SK-N-SH (cell line): ENCODE measurements at places on chromosomes 2 and 18.

DNA sequence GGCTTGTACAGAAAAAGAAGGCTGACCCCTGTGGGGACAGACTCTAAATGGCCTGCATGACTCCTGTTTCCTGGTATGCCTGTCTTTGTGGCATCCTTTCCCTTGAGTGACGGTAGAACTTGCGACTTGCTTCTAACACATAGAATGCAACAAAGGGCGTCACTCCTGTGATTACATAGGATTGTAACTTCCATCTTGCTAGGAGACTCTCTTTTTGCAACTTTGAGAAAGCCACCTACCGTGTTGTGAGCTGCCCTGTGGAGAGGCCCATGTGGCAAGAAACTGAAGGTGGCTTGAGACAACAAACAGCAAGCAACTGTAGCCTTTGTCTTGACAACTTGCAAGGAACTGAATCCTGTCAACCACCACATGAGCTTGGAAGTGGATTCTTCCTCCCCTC, 46.5 kb downstream of the THNSL2 start:
- no peaks in the 10 kb centered on the region for H3K27me3 ChIP-seq
- H3K4me3 ChIP-seq, result no peak overlapping the region
- H3K36me3 ChIP-seq, result no peaks in the 10 kb centered on the region

GRCh38 chr18:22228976-22229375, 59.6 kb downstream of the GATA6 start:
- no peak overlapping the region for H3K27ac ChIP-seq
- DNase-seq, result no peak
- no peaks in the 10 kb centered on the region for H3K36me3 ChIP-seq
- H3K4me1 ChIP-seq, result no peaks in the 10 kb centered on the region
- peaks cover 8% of the 10 kb centered on the region; the same call in 1 of the 2 replicates for H3K27me3 ChIP-seq

- no peak for DNase-seq
- 0 out of 2 replicates have a peak, but pooled peaks cover 7% of the 10 kb centered on the region for H3K4me1 ChIP-seq
- H3K27ac ChIP-seq, result no peak overlapping the region
- no peak overlapping the region for H3K4me3 ChIP-seq
- no peaks in the 10 kb centered on the region for H3K36me3 ChIP-seq
Measured at GRCh38 chr18:56289381-56289780, 349.0 kb downstream of the TXNL1 start.

DNA sequence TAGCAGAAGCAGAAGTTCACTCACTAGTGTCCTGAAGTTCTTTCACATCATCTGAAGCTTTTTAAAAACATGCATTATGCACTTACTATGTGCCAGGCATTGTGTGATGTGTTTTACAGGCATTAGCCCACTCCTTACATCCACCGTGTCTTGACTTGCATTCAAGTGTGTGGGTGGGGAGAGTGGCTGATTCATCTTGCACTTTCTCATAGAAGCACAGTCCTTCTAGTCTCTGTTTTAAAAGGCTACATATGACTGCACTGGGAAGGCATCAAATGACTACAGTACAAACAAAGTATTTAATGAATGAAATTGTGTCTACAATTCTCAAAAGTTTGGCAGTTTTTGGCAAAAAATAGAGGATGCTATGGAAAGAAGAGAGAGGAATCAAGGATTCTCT, 21.6 kb upstream of the DSC3 start:
- no peaks in the 10 kb centered on the region for H3K36me3 ChIP-seq
- DNase-seq, result no peak
- H3K4me1 ChIP-seq, result no peaks in the 10 kb centered on the region
- no peak overlapping the region for H3K27ac ChIP-seq
- no peaks in the 10 kb centered on the region for H3K27me3 ChIP-seq

GRCh38 chr18:51953521-51953920, 386.5 kb upstream of the DCC start:
- no peak overlapping the region for H3K27ac ChIP-seq
- H3K4me1 ChIP-seq, result no peaks in the 10 kb centered on the region
- no peak overlapping the region for H3K4me3 ChIP-seq
- no peaks in the 10 kb centered on the region for H3K27me3 ChIP-seq

DNA sequence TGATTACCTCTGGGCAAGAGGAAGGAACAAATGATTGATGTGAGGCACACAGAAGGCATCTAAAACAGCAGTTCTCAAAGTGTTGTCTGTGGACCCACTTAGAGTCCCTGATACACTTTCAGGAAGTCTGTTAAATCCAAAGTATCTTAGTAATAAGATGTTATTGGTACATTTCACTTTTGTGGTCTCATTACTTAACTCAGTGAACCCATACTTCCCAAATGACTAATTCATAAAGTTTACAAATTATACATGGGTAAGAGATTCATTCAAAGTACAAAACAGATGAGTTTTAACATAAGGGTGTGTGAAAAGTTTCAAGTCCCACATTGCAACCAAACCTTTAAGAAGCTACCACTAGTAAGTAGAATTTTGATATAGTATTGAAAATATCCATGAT, 440.5 kb downstream of the NUP35 start:
- no peak for DNase-seq
- H3K36me3 ChIP-seq, result no peaks in the 10 kb centered on the region
- no peak overlapping the region for H3K4me3 ChIP-seq
- H3K27me3 ChIP-seq, result no peaks in the 10 kb centered on the region
- H3K4me1 ChIP-seq, result no peaks in the 10 kb centered on the region

DNA sequence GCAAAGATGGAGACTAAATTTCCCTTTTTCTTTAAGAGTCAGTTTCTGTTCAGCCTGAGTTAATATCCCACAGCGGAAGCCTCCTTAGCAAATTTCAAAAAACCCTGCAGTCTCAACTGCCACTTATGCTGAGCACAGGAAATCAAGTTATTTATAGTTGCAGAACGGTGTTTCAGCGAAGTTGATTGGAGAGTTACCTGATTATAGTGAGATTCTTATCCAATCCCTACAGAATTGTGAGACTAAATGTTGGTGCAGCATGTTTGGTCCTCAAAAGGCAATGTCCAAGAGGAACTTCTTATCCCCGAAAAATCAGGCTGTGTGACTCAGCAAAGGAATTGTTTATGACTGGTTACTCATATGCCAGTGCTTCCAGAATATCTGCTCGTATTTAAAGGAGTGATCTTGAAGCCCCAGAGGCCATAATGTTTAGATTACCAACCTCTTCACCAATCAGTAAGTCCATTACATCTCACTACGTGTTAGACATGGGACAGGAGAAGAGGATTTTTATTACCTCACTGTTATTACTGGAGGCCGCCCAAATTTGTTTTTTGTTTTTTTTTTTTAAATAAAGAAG, 67.9 kb downstream of the LRRFIP1 start:
- H3K36me3 ChIP-seq, result no peaks in the 10 kb centered on the region
- no peaks in the 10 kb centered on the region for H3K27me3 ChIP-seq
- H3K4me3 ChIP-seq, result peak overlapping the region; percentile 82
- DNase-seq, result no peak
- H3K4me1 ChIP-seq, result peaks cover 54% of the 10 kb centered on the region

DNA sequence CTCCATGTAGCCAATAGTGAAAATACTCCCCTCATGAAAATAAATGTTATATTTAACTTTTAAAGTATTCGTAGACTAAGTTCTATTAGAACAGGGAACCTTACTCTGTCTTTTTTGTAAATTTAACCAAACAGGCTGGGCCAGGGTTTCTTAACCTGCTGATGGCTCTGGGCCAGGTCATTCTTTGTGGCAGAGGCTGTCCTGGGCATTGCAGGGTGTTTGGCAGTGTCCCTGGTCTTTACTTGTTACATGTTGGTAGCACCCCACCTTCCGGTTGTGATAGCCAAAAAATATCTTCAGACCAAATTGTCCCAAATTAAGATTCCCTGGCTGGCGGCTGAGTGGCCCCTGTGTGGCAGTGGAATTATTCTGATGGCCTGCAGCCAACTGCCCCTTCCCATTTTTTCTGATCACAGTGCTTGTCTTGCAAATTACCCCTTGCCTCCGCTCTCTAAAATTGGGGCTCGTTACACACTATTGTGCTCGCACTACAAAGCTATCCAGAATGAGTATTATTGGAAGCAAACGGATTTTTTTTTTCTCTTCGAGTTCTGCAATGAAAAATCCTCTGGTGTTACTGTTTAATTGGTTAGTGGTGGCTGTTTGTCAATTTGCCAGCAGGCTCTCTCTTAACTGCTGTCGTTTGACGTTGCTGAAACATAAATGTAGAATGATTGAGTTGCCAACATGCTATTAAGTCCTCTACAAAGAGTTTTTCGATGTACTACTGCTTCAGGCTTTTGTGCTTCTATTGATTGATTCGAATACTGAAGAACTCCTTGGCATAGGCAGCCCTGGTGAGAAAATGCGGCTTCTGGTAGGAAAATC, 216.9 kb downstream of the SH3RF3 start:
- H3K36me3 ChIP-seq, result no peaks in the 10 kb centered on the region
- peaks cover 19% of the 10 kb centered on the region for H3K4me1 ChIP-seq
- H3K27ac ChIP-seq, result no peak overlapping the region
- H3K27me3 ChIP-seq, result no peaks in the 10 kb centered on the region
- no peak overlapping the region for H3K4me3 ChIP-seq
- no peak for DNase-seq

- no peaks in the 10 kb centered on the region for H3K36me3 ChIP-seq
- no peak overlapping the region for H3K27ac ChIP-seq
- no peak for DNase-seq
- H3K4me1 ChIP-seq, result peaks cover 14% of the 10 kb centered on the region
Measured at GRCh38 chr2:37918742-37919186, 6.3 kb upstream of the RMDN2 start.

DNA sequence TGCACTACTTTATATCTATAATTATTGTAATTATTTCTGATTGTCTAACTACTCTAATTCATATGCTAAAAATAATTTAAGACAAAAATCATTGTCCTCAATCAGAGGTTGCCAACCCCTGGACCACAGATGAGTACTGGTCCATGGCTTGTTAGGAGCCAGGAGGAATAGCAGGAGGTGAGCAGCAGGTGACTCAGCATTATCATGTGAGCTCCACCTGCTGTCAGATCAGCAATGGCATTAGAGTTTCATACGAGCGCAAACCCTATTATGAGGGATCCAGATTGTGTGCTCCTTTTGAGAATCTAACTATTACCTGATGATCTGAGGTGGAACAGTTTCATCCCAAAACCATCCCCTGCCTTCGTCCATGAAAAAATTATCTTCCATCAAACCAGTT, 1434.4 kb downstream of the LRP1B start:
- H3K36me3 ChIP-seq, result no peaks in the 10 kb centered on the region
- H3K4me1 ChIP-seq, result no peaks in the 10 kb centered on the region
- no peak for DNase-seq
- H3K4me3 ChIP-seq, result no peak overlapping the region
- H3K27ac ChIP-seq, result no peak overlapping the region

DNA sequence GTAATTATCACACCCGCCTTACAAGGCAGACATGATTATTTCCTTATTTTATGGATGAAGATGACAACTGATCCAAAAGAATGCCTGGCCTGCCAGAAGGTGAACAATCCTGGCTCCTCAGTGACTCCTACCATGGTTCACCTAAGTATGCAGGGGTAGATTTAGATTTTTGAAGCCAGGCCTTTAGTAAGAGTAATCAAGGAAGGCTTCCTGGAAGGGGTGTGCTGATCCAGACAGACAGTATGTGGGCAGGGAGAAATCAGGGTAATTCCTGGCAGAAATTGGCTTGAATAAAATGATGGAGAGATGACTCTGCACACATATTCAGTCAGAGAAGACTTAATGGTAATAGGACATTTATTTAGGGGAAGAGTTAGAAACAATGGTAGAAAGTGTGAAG, 637.7 kb upstream of the FANCL start:
- H3K27ac ChIP-seq, result no peak overlapping the region
- no peak overlapping the region for H3K4me3 ChIP-seq
- H3K27me3 ChIP-seq, result no peaks in the 10 kb centered on the region
- no peaks in the 10 kb centered on the region for H3K4me1 ChIP-seq
- no peak for DNase-seq

DNA sequence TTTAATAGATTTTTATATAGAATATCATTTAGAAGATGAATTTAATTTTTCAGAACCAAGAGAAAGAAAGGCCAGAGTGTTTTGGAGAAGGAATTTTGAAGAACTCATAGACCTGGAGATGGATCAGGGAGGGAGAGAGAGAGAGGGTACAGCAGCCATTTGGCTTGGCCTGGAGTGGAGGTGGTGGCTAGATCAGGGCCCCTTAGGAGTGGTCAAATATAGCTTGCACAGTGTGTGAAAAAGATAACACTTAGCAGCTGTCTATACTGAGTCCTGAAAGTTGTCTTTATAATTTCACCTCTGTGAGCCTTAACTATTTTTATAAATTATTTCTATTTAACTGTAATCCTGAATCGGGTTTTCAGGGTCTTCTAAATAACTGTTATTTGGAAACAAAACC, 38.8 kb upstream of the ACYP2 start:
- no peaks in the 10 kb centered on the region for H3K36me3 ChIP-seq
- no peaks in the 10 kb centered on the region for H3K4me1 ChIP-seq
- no peak overlapping the region for H3K4me3 ChIP-seq
- no peak for DNase-seq
- no peaks in the 10 kb centered on the region for H3K27me3 ChIP-seq

GRCh38 chr2:30463535-30463934, 16.5 kb downstream of the LCLAT1 start:
- H3K4me3 ChIP-seq, result no peak overlapping the region
- H3K4me1 ChIP-seq, result peaks cover 17% of the 10 kb centered on the region
- H3K27ac ChIP-seq, result no peak overlapping the region
- no peak for DNase-seq
- no peaks in the 10 kb centered on the region for H3K27me3 ChIP-seq
- no peaks in the 10 kb centered on the region for H3K36me3 ChIP-seq

- H3K27me3 ChIP-seq, result no peaks in the 10 kb centered on the region
- DNase-seq, result no peak
- peaks cover 19% of the 10 kb centered on the region; the same call in 1 of the 2 replicates for H3K4me1 ChIP-seq
Measured at GRCh38 chr2:172447811-172448493, 20.6 kb downstream of the ITGA6 start.
